ENCODE measurements at places on chromosomes 7 and 10.
A peak's percentile ranks its signal among the peaks of the same experiment; 100 is the strongest.

GRCh38 chr7:3089493-3089892, 45.8 kb upstream of the CARD11 start:
- DNase-seq, result no peak

DNA sequence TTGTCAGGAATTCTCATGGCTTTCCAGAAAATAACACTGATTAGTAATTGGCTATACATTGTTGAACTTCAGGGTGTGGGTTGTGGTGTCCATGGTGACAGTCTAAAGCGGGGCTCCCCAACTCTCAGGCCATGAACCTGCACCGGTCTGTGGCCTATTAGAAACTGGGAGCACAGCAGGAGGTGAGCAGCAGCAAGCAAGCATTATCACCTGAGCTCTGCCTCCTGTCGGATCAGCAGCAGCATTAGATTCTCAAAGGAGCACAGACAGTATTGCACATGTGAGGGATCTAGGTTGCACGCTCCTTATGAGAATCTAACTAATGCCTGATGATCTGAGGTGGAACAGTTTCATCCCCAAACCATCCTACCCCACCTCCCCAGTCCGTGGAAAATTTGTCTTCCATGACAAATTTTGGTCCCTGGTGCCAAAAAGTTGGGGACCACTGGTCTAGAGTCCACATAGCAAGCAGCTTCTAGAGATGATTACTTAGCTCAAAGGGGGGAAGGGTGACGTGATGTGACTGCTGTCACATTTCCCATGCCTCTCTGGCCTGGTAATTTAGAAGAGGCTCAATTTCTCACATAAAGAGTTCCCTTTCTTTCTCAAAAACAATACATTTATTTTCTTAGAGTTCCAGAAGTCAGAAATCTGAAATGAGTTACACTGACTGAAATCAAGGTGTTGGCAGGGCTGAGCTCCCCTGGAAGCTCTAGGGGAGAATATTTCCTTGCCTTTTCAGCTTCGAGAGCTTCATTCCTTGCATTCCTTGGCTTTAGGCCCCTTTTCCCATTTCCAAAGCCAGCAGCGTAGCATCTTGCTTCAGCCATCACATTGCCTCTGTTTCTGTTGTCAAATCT, 17.6 kb upstream of the FAM221A start:
- DNase-seq, result no peak

DNA sequence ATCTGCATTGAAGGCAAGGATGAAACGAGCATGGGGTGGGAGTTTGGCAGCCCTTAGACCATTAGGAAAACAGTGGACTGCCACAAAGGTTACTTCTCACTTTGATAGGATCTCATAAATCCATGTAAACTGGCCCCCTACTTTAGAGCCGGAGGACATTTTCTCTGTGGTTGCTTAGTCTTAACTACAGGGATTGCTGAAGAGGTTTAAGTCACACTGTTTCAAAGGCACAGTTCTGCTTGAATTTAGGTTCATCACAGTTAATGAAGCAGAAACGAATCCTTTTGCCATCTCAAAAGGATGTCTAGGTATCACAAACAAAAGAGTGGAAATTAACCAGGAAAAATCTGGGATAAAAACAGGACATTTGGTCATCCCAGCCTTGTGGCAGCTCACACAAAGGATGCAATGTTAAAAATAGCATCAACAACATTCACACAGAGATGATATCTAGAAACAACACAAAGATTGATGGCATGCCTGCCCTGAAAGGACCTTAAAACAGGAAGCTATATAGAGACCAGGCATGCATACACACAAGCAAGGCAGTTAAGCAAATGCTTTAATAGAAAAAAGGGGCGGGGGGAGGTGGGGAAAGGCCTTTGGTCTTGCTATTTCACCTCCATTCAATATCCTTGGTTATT, 74.0 kb downstream of the DOCK4 start:
- no peak for DNase-seq

DNA sequence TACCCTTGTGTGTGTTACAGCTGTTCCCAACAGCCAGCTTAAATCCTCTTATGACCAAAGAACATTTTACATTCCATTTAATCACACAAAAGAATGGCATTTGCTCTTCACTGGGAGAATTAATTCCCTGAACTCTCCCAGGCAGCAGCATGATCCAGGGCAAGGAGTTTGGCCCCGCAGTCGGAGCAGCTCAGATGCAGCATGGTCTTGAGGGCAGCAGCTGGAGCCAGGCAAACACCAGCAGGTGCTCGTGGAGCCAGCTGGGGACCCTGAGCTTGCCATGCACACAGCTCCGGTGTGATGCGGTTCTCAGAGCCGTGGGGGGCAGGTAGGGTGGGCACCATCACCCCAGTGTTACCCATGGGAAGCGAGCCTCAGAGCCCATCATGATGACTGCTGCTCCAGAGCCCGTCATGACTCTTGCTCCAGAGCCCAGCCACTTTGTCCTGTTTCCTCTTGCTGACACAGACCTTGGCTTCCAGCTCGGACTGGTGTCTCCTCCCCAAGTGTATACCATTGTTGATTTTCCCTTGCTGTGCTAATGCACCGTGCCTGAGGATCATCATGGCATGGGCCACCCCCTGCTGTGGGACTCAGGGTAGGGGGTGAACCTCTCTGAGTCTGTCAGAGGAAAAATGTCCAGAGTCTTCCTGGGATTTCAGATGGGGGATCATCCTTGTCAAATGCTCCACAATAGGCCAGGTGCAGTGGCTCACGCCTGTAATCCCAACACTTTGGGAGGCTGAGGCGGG, 75.8 kb downstream of the ZRANB1 start:
- peak; percentile 60 for DNase-seq

- DNase-seq, result no peak
Observed at GRCh38 chr10:6788231-6788630, 208.2 kb upstream of the PRKCQ start.

GRCh38 chr10:32445036-32445435, 904 bp upstream of the CCDC7 start:
- DNase-seq, result no peak

- no peak for DNase-seq
Observed at GRCh38 chr7:43649755-43650274, 66.9 kb downstream of the STK17A start.

GRCh38 chr7:127812540-127812939, 160.5 kb downstream of the SND1 start:
- no peak for DNase-seq

- DNase-seq, result no peak
Observed at GRCh38 chr7:46613116-46613515, 692.0 kb upstream of the IGFBP3 start.

GRCh38 chr7:27119412-27119911, 11.1 kb downstream of the HOXA4 start:
- no peak for DNase-seq

DNA sequence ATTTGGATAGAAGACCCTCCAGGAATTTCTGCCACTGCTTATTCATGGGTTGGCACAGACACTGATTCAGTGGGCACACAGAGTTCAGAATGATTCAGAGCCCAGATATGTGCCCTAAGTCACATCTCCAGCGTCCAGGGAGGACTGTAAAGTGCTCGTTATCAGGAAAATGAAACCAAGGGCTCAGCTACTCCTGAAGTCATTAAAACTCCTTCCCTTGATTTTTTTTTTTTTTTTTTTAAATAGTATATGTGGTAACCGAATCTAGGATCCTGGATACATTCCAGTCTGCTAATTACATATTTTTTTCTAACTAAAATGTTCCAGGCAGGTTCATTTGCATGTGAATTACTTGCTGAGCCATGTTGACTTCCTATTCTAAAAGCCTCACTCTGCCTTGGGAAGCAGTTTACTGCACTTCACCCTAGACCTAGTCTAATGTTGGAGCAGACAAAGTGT, 34.7 kb downstream of the MET start:
- no peak for DNase-seq

GRCh38 chr10:72264536-72264935, 9.2 kb upstream of the DDIT4 start:
- DNase-seq, result no peak

DNA sequence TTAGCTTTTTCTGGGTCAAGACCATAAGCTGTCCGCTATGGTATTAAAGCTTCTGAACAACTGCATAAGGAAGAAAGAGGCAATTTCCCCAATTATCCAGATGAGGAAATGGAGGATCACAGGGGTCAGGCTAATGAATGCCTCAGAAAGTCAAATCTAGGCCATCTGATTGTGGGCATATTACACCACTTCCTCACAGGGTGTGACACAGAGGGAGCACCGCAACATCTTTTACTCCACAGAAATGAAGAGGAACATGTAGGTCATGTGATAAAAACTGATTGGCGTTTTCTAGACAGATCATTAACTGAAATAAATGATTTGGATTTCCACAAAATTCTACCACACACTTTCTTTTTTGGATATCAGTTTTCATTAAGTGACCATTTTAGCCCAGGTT, 384.4 kb downstream of the PARD3 start:
- no peak for DNase-seq

- no peak for DNase-seq
Observed at GRCh38 chr10:69361303-69361614, 55.5 kb downstream of the TACR2 start.

DNA sequence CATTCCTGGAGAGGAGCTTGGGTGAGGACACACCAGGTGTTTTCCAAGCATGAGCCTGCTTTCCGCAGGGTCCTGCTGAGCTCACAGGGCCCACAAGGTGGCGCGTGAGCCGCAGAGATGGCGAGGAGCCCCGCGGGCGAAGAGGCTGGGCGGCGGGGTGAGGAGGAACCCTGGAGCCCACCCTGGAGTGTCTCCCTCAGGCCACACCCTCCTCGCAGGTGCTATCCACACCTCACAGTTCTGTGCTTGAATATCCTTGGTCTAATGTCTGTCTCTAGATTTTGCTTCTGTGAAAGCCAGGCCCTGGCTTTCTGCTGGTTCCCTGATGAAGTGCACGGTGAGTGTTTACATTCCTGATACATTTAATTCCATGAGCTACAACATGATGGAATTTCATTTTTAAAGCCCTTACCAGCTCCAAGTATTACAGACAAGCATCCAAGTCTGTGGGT, 433.6 kb downstream of the ACTR3B start:
- DNase-seq, result peak; percentile 89

- peak; percentile 88 for DNase-seq
Observed at GRCh38 chr10:135132-135600, at the start of gene ZMYND11. TSS of gene ZMYND11 (plus strand) at chr10:135455. CDS start at chr10:180013, 44,558 bp downstream.

GRCh38 chr7:91127959-91128358, 136.3 kb upstream of the FZD1 start:
- DNase-seq, result no peak

DNA sequence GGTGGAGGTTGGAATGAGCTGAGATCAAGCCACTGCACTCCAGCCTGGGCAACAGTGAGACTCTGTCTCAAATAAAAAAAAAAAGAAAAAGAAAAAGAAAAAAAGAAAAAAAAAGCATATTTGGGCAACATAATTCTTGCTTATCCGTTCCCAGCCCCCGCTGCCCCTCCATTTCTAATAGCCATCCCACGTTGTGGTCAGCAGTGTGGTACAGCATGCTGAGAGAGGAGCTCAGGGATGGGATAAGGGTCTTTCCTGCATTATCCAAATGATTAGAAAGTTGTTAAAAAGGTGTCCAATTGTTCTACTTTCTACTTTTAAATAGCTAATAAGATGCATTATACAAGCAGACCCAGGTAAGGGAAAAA, 104.9 kb upstream of the ZNF92 start:
- DNase-seq, result no peak

Measured in D341Med (cell line).